ENCODE measurements at places on chromosomes 7 and 10.
A peak's percentile ranks its signal among the peaks of the same experiment; 100 is the strongest.

- no peak for DNase-seq
These were observed 150.3 kb downstream of the LRRTM3 start for GRCh38 chr10:67076144-67076543.

- no peak for DNase-seq
These were observed 49.6 kb upstream of the TEX47 start for GRCh38 chr7:88845091-88845490.

- peak; percentile 60 for DNase-seq
These were observed 35.5 kb downstream of the PPP1R3C start for GRCh38 chr10:91597197-91597881.

GRCh38 chr10:131126321-131127137 is 185.0 kb downstream of the TCERG1L start:
- DNase-seq, result no peak

Measured in fibroblast of the aortic adventitia (primary cell).